ENCODE measurements at places on chromosomes 1 and 21.

DNA sequence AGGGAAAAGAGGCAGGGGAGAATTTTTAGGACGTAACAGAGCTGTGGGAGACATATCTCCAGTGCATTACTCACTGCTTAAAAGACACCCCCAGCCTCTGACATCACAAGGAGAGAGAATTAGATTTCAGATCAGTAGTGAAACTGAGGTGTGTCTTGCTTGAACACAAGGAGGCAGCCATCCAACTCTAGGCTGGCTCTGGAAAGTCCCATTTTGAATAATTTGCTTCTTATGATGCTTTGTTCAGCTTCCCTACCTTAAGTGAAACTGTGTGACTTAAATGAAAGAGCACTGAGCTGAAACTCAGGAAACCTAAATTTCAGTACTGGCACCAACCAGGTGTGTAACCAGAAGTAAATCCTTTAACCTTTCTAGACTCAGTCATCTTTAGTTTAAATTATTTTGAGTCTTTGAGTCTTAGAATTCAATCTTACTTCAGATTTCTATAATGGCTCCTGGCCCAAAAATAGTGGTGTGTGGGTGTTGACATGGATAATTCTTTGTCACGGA, 251.6 kb upstream of the SGIP1 start:
- no peak for DNase-seq

DNA sequence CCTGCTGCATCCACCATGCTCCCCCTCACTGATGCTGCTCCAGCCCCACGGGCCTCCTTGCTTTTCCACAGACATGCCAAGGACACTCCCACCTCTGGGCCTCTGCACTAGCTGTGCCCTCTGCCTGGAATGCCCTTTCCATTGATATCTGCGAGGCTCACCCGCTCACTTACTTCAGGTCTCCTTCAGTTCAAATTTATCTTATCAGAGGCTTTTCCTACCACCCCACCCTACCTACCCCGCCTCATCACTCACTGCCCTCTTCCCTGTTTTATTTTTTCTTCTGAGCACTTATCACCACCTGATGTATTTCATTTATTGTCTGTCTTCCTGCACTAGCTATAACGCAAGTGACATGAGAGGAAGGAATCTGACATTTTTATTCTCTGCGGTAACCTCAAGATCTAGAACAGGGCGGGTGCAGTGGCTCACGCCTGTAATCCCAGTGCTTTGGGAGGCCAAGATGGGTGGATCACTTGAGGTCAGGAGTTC, 7.0 kb downstream of the HSPG2 start:
- DNase-seq: no peak

DNA sequence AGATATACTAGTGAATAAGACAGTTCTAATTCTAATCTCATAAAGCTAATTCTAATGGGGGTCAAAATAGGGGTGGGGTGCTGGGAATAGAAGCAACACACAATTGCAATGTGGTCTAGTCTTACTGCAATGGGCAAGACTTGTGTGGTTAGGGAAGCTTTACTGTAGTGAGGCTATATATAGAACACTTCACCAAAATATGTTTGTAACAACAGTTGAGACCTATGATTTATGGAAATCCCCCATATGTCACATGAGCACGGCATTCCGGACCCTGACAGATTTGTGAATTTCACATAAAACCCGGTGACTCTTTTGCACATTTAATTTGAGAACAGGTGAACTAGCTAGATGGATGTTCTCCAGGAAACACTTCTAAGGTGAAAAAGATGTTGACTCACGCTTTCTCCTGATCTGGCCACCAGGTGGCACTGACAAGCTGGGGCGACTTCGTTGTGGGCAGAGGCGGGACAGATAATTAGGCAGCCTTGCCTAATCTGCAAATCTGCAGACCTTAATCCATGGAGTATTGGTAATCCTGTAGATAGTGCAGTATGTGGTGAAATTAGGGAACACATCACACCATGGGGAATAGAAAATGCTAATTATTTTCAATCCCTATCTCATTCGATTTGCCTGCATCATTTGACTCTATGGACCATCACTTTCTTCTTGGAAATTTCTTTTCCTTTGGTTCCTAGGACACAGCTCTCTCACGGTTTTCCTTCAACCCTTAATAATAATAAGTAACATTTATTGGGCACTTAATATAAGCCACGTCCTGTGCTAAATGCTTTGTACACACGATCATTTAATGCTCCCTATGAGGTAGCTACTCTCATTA, 37.7 kb downstream of the KIAA0040 start:
- DNase-seq: peak; percentile 86

DNA sequence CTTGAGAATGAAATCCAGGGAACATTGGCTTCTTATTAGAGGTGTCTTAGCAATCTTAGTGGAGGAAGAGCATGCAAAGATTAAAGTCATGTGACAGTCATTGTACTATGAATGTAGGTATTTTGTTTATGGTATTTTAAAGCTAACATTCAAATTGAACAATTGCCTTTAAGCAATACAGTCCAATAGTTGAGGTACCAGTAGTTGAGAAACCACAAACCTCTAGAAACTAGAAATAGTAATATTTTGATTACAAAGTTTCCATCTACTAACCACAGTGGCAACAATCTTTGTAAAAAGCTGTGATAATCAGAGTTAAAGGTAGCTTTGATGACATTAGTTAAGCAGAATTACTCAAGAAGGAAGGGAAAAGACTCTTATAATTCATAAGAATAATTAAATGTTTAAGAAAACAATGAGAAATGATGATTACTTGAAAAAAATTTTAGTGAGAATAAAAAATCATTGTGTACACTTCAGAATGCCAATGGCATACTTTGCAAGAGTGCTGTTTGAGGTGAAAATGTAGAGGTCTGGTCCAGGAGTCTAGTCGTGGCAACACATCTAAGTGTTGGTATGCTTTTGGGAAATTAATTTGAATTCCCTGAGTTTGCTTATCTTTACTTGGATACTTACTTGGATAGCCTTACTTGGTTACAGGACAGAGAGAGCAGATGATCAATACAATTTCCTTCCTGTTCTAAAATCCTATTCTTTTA, 104.9 kb upstream of the PTGFR start:
- DNase-seq: no peak

- no peak for DNase-seq
Observed at GRCh38 chr1:198640174-198640573, 1.3 kb downstream of the PTPRC start.

DNA sequence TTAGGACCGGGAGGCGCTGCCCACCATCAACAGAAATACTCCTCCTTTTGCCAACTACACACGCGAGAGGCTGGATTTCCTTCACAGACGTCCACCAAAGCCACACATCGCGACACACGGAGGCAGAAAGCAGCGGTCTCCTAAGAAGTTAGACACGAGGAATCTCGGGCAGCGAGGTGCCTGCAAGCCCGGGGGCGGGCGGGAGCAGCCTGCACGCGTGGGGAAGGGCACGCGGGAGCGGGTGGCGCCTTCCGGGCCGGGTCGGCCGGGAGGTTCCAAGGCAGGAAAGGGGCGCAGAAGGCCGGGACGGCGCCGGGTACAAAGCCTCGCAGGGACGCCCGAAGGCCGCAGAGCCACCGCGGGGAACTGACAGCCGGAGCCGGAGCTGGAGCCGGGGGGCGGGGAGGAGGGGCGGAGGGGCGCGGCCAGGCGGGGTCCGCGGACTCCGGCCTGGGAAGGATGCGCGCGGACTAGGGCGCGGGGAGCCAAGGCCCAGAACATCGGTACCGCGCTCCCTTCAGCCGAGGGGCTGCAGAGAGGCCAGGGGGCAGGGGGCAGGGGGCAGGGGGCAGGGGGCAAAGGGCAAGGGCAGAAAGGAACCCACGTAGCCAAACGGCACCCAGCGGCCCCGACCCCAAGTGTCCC, 722 bp downstream of the NPHP4 start:
- DNase-seq: peak; percentile 75

- DNase-seq: no peak
Observed at GRCh38 chr1:92975551-92976232, 14.4 kb upstream of the DIPK1A start.

- DNase-seq: no peak
Observed at GRCh38 chr1:13623021-13623637, 39.5 kb downstream of the PDPN start.

DNA sequence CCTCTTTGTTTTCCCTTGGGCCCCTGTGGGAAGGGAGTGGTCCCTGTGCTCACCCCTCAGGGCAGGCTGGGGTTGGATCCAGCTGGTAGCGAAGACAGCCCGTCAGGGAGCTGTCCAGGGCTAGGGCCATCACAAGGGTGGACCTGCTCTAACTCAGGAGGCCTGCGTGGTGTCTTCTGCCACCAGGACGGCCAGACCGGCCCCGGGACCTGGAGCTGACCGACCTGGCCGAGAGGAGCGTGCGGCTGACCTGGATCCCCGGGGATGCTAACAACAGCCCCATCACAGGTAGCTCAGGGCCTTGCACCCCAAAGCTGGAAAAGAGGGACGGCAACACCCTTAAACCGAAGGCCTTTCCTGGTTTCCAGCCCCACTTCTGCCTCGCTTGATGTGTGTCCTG, 64.2 kb upstream of the CNTN2 start:
- DNase-seq: no peak

DNA sequence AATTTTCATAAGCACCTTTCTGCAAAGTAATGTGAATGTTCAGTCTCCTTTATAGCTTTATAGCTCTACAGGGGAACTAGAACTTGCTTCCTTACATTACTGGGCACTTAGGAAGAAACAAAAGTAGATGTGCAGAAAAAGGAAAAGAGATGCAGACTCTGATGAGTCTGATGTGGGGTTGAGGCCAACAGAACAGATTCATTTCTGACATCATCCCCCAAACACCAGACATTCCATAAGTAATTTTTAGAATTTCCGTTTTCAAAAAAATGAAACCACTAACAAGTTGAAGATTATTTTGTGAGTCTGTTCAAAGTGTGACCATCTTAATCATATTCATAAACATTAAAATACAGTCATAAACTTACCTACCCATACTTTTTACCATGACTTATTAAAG, 96.0 kb downstream of the NRIP1 start:
- no peak for DNase-seq

DNA sequence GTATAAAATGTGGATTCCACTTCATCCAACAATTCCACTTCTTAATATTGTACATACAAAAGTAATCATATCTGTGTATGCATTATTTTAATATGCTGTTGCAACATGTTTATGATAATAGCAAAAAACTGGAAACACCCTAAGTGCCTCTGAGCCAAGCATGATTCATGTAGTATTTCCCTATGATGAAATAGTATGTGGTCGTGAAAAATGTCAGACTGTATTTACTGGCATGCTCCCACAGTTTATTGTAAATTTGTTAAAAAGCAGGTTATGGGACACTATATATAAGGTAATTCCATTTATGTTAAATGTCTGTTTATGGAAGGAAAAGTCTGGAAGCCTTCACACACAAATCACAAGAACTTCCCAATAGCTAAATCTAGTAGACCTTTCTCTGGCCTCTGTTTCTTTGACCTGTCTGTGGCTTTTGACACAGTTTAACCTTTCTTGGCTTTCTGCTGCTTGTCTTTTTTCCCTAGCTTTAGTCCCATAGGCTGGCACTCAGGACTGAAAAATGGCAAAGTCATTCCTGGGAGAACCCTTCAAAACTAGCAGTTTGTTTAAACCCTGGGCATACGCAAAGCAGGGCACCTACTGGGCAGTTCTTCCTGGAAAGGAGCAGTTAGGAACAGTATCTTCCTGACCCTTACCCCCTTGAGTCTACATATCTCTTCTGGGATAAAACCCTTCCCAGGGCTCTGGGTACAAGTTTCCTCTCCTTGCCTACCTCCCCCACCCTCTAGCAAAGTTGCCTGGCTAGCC, 65.4 kb upstream of the ARTN start:
- DNase-seq: no peak

DNA sequence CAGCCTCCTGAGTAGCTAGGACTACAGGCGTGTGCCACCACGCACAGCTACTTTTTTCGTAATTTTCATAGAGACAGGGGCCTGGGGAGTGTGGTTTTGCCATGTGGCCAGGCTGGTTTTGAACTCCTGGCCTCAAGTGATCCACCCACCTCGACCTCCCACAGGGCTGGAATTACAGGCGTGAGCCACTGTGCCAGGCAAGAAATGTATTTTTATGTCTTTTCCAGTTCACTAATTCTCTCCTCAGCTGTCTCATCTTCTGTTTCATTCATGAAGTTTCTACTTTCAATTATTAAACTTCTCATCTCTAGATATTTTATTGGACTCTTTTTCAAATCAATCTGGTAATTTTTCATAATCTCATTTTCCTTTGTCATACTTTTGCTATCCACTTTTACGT, 72.1 kb upstream of the DISP3 start:
- DNase-seq: no peak

- DNase-seq: no peak
Observed at GRCh38 chr1:97759078-97759477, 161.8 kb downstream of the DPYD start.

DNA sequence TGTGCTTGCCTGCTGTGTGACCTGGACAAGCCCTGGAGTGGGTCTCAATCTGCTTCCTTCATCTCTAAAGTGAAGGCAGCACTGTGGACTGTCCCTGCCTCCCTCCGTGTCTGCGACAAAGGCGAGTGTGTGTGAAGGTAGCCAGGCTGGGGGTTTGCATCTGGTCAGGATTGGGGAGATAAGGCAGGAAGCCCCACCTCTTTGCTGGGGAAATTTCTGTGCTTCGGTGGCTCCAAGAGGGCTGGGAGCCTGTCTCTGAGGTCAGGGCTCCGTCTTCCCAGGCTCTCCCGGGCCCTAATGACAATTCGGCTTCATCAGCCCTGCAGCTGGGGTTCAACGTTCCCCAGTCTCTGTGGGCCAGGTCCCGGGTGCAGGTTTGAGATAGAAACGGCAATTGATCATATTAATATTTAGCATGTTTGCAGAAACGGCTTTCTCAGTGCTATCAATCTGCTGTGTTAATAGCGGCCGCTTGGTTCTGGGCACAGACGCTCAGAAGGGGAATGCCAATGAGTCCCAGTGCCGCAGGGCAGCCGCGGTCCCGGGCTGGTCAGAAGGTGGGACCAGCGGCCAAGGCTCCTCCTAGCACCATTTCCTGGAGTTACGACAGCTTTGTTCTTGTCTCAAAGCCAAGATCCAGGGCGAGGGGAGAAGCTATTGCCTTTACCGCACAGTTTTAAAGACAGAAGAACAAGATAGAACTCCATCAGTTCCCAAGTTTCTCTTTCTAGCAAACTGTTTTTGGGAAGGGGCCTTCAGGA, 105.7 kb downstream of the PRDM16 start:
- no peak for DNase-seq

GRCh38 chr1:119086830-119087229, 53.6 kb downstream of the WARS2 start:
- no peak for DNase-seq

GRCh38 chr21:43303275-43304178, 123.4 kb downstream of the SIK1 start:
- DNase-seq: peak; percentile 69

GRCh38 chr1:156900896-156901589, 7.5 kb downstream of the PEAR1 start:
- no peak for DNase-seq

GRCh38 chr1:23184212-23184934, 15.7 kb upstream of the LUZP1 start:
- no peak for DNase-seq

DNA sequence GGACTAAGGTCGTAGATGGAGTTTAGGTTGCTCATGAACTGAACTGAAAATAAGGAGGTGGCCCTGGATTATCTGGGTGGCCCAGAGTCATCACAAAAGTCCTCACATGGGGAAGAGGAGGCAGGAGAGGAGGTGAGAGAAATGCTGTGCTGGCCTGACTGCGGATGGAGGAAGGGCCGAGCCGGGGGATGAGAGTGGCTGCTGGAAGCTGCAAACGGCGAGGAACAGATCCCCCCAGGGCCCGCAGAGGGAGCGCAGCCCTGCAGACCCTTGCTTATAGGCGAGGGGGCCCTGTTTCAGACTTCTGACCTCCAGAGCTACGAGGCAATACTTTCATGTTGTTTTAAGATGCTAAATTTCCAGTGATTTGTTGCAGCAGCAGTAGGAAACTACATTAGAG, 102.7 kb upstream of the C1orf174 start:
- peak; percentile 26 for DNase-seq
